NCI-H1092 (cell line): ENCODE measurements at places on chromosomes 2 and 18.
A peak's percentile ranks its signal among the peaks of the same experiment; 100 is the strongest.

- DNase-seq, result no peak
Measured at GRCh38 chr2:9830685-9831410, 12.4 kb upstream of the TAF1B start.

DNA sequence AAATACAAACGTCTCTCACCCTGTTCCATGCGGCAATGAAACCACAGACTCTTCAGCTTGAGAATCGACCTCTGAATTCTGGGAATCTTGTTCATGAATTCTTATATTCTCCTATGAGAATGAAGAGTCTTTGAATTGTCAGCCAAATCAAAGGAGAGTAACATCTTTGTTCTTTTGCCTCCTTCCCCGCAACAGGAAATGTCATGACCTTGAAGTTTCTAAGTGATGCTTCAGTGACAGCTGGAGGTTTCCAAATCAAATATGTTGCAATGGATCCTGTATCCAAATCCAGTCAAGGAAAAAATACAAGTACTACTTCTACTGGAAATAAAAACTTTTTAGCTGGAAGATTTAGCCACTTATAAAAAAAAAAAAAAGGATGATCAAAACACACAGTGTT lies 21.8 kb downstream of the TNFAIP6 start:
- no peak for DNase-seq

DNA sequence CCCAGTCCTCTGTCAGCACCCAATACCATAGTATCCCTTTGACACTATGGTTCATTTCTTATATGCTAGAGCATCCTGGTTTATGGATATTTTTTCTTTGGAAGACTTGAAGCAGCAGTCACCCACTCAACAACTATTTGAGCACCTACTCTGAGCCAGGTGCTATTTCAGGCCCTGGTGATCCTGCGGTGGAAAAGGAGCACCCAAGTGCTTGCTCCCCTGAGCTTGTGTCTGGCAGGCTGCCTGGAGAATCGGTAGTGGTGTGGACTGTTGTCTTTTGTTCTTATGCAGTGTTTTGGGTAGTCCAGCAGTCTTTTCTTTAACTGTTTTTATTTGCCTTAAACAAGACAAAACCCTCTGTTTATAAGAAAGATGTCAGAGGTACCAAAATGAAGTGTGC lies 28.9 kb downstream of the NCK2 start:
- peak; percentile 3 for DNase-seq

DNA sequence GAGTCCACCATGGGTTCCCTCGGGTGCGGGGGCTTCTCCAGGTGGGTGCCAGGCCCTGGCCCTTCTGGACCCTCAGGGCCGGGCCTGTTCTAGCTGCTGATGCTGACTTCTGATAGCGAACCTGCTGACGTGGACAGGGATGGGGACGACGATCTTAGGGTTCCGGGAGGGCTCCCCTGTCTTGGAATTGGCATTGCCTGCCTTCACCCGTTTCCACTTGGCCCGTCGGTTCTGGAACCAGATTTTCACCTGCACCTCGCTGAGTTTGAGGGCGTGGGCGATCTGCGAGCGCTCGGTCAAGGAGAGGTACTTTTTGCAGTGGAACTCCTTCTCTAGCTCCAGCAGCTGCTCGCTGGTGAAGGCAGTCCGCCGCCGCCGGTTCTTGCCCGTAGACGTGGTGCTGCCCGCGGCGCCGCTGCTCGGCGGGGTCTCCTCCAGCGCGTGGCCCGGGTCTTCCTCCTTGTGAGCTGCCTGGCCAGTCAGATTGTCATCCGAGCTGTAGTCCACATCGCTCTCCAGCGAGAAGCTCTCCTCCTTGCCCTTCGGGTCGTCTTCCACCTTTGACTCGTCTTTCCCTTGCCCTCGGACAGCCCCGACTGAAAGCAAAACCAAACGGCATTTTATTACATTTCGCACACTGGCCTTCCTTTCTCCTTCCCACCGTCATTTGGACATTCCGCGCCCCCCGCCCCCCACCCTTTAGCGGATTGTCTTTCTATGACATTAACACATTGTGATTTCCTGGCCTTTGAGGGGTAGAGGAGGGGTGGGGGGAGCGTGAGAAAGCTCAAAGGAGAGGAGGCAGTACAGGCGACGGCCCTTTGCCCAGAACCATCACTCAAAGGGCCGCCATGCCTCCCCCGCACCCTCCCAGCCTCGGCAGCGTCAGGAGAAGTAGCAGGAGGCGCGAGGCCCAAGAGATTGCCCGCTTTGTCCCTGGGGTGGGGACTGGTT lies 2.1 kb downstream of the GBX2 start:
- no peak for DNase-seq
